Activated CD8-positive, alpha-beta T cell treated with anti-CD3 and anti-CD28 coated beads, Interleukin-2, amount 10 ng/mL, durations not matched to agents 7 days and 5 days (primary cell): ENCODE measurements at places on chromosomes 4 and X.

GRCh38 chrX:31092476-31092875 lies 20.6 kb upstream of the FTHL17 start:
- DNase-seq = no peak

DNA sequence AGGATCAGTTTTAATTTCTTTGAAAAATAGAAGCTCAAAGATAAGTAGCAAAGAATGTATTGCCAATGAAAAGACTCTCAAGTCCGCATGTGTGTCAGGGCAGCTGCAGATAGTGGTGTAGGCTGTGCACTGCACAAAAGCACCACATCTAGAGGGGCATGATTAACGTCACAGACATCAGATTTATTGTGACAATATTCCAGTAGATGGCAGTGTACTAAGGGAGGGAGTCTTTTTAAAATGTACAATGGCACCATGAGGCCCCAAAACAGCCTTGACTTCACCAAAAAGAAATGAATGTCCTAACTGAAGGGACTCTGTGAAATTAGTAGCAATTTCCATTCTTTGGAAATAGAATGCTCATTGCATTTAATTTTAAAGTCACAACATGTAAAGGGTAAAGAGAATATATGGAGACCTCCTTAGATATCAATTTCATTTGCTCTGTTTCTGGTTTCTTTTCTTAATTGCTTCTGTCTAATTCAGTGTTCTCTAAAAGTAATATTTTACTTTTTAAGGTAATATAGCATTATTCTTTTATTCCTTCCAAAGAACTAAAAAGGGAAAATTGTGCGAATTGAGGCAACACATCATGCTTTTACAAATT lies 98.4 kb downstream of the ZNF827 start:
- DNase-seq = peak; percentile 44

GRCh38 chr4:17072483-17072882 lies 174.0 kb upstream of the LDB2 start:
- DNase-seq = no peak

DNA sequence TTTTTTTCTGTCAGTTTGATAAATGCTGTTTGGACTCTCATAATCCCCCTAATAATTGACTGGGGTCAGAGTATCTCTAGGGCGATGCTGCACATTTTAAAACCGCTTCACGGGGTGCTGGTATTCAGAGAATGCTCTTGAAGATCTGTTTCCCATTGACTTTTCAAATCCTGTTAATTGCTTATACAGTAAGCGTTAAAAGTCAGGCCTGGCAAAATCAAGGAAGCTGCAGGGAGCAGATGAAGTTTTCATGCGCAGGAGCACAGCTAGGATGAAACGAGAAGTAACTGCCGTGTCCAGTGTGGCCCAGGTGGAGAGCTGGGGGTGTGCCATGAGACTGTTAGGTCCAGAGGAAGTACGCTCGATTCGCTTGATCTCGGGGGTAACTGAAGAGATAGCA lies 312.9 kb downstream of the TRIML1 start:
- DNase-seq = no peak

DNA sequence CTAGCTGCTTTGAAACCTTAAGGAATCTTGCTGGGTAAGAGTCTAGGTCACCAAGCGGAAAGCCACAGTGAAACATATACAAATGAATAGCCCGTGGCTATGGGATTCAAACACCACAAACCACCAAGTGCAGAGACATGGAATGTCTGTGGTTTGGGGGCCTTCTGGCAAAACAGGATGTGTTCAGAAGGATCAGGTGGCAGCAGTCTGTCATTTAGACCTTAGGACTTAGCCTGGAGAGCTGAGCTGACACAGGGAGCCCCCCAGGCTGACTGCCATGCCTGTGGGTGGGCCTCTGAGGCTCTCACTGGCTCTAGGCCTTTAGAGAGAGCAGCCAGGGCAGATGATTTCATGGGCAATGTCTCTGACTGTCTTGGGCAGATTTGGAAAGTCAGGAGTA lies 225.6 kb downstream of the FBXW7 start:
- DNase-seq = no peak

DNA sequence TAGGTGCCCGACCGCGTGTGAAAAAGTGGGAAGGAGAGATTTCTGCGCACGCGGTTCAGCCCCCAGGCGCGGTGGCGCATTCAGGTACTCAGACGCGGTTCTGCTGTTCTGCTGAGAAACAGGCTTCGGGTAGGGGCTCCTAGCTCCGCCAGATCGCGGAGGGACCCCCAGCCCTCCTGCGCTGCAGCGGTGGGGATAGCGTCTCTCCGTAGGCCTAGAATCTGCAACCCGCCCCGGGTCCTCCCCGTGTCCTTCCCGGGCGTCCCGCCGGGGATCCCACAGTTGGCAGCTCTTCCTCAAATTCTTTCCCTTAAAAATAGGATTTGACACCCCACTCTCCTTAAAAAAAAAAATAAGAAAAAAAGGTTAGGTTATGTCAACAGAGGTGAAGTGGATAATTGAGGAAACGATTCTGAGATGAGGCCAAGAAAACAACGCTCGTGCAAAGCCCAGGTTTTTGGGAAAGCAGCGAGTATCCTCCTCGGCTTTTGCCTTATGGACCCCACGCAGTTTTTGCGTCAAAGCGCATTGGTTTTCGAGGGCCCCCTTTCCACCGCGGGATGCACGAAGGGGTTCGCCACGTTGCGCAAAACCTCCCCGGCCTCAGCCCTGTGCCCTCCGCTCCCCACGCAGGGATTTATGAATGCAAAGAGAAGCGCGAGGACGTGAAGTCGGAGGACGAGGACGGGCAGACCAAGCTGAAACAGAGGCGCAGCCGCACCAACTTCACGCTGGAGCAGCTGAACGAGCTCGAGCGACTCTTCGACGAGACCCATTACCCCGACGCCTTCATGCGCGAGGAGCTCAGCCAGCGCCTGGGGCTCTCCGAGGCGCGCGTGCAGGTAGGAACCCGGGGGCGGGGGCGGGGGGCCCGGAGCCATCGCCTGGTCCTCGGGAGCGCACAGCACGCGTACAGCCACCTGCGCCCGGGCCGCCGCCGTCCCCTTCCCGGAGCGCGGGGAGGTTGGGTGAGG lies 3.7 kb downstream of the SHOX start:
- DNase-seq = no peak

DNA sequence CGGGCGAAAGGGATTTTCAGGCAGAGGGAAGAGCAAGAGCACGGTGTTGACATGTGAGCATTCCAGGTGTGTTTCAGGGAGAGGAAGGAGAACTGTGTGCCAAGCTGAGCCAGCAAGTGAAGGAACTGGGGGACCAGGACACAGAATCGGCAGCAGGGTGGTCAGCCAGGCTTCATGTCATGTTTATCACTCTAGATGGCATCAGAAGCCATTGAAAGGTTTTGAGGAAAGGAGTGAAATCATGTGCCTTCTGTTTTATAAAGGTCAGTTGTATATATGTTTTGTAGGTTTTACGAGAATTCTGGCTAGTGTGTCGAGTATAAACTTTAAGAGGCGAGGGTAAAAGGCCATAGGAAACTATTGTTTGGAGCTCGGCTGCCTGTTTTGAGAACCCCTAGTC lies 682.3 kb downstream of the TRIML1 start:
- no peak for DNase-seq

- DNase-seq = no peak
Measured at GRCh38 chrX:138986235-138986634, 274.7 kb upstream of the FGF13 start.

- no peak for DNase-seq
Measured at GRCh38 chr4:11415409-11416070, 13.2 kb downstream of the HS3ST1 start.

DNA sequence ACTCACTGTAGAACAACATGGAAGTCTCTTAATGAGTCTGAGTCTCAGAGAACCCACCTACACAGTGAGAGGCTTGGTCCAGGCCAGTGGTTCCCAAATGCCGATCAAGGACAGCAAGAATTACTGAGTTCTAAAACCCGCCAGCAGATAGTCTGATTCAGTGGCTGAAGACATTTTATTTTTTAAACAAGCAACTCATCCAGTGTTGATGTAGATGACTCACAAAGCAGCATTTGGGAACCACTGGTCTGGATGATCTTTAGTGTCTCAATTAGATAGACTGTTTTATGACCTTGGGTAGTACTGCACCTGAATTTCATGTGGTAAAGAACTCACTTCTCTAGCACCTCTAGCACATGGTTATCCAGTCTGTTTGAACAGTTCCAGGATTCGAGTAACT lies 193.6 kb downstream of the FBXW7 start:
- no peak for DNase-seq

- peak; percentile 33 for DNase-seq
Measured at GRCh38 chrX:134542485-134542884, 82.5 kb downstream of the HPRT1 start.

DNA sequence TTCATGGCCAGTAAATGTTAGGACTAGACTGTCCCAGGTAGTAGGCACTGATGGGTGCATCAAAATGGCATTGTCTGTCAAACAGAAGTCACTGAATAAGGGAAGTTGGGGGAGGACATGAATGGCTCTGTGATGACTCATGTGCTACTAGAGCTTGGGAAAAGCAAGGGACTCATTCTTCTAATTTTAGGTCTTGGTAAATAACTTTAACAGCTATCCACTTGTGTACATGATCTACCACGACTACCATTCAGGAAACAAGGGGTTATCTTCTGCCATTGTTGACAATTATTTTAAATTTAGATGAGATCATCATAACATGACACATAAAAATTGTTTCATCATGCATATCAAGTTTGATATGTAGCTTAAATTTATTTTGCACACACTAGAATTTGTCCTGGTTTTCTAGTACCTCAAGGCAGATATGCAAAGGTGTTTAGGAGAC lies 6.3 kb downstream of the AREG start:
- DNase-seq = no peak

DNA sequence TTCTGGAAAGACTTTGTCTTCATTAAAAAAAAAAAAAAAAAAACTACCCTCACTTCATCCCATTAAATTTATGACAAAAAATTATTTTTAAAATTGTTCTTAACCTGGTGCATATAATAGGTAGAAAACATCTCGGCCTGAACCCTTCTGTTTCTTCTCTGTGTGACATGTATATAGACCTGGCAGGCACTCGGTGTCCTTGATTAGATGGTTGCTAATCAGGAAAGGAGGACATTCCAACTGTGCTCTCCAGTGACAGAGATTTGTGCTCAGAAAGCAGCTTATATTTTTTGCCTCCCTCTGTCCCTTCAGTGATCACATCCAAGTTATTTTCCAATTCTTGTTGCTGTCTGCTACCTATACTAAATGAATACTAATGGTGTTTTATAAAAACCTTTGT lies 355.6 kb downstream of the CBLL2 start:
- no peak for DNase-seq

DNA sequence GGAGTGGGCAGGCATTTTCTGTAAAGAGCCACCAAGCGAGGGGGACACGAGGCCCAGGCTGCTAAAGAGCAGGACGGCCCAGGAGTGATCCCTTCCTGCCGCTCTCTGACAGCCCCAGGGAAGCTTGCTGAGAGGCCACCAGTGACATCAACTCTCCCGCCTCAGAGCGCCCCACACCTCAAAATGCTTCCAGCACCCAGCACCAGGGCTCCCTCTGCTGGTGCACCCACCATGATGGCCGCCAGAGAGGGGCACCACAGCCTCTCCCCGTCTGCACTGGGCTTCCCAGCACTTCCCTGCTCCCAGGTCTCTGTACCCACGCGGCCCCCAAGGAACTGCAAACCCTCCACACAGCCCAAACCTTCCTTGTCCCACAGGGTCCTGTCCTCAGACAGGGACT lies 40.4 kb downstream of the GAK start:
- DNase-seq = peak; percentile 30

DNA sequence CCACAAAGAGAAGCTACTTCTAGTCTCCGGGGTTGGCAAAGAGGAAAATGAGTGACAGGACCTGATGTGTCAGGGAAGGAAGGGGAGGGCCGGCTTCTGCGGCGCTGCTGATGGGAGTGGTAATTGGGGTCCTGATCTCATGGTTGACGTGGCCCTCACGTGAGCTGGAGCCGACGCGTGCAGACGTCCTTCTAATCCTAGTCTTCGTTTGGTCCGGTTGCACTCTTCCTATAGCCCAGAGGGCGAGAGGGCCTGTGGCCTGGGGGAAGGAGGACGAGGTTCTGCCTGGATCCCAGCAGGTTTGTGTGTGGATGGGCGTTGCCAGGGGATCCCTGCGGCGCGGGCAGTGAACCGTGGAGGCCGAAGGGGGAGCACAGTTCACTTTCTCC lies at the start of gene ARMCX1:
ARMCX1 (plus strand) TSS at position 186 of the 389 bp plus-strand sequence. CDS start 2,384 bp downstream, outside the sequence.
- peak; percentile 22 for DNase-seq

GRCh38 chr4:75973766-75974165 lies 17.0 kb downstream of the SDAD1 start:
- no peak for DNase-seq

- DNase-seq = no peak
Measured at GRCh38 chr4:27790911-27791310, 930.3 kb downstream of the STIM2 start.

DNA sequence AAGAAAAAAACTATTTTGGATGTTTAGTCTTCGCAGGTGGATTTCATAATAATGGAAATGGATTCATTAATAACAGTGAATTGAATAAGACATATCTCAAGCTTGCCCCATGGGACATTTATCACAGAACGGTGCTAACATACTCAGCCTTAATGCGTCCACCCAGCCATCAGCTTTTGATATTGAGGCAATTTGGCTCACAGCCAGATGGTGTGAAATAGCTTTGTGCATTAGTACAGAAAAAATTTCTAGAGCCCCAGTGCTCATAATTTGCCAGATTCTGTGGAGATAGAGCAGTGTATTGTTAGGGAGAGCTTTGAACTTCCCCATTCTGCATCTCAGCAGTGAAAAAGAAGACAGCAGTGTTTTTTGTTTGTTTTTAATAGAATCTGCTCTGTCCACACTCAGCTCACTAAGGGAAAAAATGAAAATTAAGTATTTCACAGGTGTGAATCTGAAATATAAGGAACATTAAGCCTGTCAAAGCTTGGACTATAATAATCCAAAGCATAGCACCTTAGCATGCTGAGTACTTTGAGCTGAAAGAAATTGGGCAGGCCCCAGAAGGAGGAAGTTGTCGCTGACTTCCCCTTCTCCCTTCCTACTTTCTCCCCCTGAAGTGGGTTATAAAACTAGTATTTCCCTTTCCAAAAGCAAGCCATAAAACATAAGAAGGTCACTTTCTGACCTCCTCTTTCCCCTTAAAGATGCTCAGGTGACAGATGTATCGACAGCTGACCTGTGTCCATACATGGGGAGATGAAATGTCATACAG lies 295.8 kb downstream of the MAGEB5 start:
- DNase-seq = no peak

DNA sequence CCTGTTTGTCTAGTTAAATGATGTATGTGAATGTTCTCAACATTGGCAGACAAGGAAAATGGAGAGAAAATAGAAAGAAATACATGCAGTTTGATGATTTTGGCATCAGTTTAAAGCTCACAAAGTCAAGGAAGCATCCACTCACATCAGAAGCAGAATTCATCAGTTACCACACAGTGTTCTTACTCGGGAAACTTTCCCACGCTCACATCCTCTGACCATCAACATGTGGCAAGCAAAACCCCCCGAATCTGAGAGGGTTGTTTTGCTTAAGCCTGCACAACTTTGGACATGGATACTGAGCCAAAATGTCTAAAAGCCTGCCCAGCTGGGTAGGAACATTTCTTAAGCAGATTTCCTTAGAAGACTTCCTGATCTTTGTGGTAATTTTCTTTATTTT lies 407.6 kb downstream of the ANKRD50 start:
- no peak for DNase-seq

DNA sequence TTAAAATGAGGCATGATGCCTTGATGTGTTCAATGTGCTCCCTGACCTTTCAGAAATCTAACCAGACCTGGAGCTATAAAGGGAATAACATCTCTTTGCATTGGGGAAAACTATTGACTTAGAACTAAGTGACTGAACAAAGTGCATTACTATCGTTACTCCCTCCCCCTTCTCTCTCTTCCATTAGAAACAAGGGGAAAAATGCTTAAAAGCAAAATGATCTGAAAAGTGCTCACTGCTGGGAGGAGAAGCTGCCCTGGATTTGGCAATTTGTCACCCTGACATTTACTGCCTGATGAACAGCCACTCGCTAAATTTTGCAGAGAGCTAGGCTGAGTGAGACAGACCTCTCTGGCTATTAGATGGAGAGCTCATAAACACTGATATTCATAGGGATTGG lies 48.6 kb upstream of the PARM1 start:
- no peak for DNase-seq
